A549 (cell line): ENCODE measurements at places on chromosomes 3 and 15.

- DNase-seq: no peak
Observed at GRCh38 chr3:127325629-127325961, 37.7 kb upstream of the PRR20G start.

DNA sequence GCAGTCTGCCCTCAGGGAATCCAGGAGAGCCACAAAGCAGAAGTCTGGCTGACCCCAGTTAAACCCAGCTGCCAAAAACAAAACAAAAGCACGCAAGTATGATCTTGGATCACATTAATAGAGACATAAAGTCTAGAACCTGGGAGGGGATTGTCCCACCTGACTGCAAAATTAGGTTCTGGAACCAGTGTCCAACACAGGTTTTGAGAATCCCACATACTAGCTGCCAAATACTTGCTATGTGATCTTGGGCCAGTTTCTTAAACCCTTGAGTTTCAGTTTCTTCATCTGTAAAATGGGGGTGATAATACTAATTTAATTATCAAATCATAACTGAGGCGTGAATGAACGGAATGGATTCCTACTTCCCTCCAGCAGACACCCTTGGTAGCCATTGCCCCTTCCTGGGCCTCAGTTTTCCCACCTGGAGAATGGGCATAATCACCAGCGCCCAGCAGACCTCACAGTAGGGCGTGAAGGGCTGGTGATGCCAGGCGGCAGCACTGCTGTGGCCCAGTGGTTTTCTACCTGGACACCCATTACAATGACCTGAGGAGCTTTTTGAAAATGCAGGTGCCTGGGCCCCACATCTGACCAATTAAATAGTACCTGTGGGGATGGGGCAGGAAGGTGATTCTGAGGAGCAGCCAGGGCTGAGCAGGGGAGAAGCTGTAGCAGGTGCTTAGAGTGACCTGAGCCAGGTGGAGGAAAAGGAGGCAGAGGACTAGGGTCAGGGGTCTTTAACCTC is 32.2 kb downstream of the GRIP2 start:
- DNase-seq: no peak

DNA sequence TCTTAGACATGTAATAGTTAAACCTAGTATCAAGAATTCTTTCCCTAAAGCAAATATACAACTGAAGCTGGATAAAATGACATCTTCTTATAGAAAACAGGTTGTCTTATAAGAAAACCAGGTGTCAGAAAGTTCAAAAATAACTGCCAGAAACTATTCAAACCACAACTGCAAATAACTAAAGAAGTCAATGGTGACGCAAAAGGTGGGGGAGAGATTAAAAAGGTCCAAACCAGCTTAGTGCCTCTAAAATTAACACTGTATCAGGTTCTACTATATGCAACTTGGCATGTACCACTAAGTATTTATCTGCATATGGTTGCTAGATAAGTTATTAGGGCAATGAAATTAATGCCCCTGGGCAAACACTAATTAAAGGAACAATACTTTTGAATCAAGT is 136.8 kb downstream of the TBL1XR1 start:
- no peak for DNase-seq

- no peak for DNase-seq
Observed at GRCh38 chr3:134392336-134392983, 18.2 kb upstream of the AMOTL2 start.

DNA sequence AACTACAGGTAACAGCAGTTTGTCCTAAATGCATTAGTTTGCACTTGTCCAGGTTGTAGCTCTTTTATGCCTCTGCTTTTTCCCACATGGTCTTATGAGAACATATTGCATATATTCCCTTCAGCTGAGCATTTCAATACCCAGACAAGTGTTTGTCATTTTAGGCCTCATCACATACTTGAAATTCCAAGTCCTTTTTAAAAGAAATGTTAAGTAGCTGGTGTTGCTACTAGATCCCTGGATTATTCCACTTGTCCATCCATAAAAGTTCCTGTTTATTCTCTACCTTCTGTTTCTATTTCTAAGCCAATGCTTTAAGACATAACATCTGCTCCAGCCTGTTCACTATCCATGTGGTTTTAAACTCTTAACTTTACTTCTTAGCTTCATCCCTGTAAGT is 128.4 kb downstream of the NECTIN3 start:
- DNase-seq: no peak

GRCh38 chr3:143119974-143120715 is 574 bp downstream of the CHST2 start:
- DNase-seq: peak; percentile 15

GRCh38 chr3:7306901-7307300 is 446.0 kb downstream of the GRM7 start:
- DNase-seq: no peak
